ENCODE measurements at places on chromosomes 1 and 21.

DNA sequence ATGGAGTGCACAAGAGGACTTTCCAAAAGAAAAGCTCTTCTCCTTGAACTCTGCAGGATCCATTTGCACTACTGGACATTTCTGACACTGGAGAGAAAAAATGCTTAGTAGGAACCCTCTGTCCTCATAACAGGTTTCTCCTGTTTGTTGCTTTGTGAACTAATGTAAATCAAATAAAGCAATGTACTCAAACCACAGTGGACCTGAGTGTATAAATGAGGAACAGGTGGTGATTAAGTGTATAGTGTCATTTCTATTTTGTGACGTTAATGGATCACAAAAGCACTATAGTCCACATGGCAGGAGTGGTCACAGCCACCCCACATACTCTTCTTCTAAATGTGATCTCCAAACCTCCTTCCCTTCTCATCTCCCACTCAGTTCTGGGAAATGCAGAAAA lies 268.4 kb upstream of the DUSP10 start:
- DNase-seq: no peak

DNA sequence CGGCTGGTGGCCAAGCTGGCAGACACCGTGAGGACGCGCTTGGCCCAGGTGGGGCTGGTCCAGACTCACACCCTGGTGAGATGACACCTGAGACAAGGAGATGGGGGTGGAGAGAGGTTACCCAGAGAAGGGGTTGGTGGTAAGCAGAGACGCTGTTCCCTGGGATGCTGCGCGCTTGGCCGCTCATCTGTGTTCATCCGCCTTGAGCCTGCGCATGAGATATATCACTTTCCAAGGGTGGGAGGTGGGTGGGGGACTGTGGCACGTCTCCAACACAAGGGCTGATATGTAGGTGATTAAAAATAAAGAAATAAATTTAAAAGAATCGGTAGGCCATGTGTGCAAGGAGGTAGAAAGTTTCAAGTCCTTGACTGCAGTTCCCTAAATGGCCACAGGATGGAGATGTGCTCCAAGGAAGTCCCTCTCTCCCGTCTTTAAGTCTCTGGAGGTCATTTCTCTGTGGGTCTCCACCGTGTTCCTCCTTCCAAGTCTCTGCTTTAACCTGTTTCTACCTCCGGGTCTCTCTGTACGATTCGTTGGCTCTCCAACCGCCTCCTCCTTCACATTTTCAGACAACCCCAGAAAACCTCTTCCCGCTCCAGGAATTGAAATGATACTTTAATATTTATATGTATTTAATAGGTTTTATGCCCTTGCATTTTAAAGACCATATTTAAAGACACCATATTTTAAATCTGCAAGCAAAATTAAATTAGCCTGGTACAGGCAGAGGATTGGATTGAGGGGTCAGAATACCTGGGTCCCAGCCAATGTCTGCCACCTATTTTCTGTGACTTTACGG lies 4.5 kb downstream of the TTC24 start:
- peak; percentile 71 for DNase-seq

DNA sequence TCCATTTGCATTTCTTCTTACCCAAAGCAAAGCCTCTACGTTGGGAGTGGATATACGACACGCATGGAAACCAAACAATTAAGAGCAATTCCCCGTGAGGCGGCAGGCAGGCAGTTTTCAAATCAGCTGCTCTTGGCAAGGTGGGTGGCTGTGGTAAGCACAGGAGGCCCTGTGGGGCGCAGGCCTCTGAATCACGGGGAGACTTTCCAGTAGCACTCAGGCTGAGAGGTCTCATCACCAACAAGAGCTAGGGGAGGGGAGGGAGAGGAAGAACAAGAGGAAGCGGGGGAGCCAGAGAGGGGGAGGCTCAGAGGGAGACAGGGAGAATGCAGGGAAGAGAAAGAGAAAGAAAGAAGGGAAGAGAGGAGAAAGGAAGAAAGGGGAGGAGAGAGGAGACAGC lies 56.4 kb downstream of the MT1HL1 start:
- no peak for DNase-seq

- no peak for DNase-seq
These were observed 50.8 kb downstream of the TGFB2 start for GRCh38 chr1:218395916-218396315.

DNA sequence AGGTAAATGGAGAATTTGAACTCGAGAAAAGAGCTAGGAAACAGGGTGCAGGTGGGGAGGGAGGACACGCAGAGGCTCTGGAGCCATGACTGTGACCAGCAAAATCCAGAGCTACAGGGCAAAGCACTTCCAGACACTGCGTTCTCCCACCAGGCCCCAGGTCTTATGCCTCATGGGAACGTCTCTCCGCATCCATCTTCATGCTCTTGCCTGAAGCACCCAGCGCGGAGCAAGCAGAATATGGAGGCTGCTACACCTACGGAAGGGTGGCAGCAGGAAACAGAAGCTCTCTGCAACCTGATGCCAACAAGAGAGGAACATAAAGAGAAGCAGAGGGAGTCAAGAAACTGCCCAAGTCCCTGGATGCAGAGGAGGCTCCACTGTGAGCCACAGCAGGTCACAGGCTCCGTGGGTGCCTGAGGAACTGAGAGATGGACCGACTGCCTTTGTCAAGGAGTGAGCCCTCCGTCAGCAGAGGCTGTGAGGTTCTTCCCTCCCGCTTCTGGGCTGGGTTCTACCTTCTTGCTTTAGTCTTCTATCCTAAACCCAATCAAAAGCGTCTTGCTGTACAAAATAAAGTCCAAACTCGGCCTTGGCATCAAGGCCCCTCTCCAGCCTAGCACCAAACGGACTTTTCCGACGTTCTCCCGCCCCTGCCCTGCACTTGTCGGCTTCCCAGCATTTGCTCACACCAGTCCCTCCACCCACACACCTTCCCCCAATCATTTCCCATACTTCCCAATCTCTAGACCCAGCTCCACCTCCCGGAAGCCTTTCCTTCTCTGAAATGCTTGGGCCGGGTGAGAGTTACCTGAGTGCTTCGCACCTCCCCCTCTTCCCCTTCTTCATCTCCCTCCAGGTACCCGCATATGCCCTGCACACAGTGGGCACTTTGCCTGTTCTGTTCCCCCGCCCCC lies 930 bp downstream of the DHCR24 start:
- no peak for DNase-seq

DNA sequence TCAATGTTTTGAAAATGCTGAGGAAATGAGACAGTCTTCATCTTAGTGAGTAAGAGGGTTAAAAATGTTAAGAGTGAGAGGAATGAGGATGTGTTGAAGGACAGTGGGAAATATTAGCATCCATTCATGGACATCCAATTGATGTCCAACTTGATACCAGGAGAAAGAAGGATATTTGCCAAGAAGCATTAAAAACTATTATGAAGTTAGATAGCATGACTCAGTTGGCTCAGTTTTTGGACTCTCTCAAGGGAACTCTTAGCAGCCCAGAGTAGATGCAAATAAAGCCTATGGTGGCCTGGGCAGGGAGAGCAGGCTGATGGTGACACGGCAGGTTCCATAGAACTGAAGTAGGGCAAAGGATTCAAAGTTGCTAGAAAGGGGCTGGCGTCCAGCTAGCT lies 171.0 kb downstream of the ZZZ3 start:
- DNase-seq: no peak

DNA sequence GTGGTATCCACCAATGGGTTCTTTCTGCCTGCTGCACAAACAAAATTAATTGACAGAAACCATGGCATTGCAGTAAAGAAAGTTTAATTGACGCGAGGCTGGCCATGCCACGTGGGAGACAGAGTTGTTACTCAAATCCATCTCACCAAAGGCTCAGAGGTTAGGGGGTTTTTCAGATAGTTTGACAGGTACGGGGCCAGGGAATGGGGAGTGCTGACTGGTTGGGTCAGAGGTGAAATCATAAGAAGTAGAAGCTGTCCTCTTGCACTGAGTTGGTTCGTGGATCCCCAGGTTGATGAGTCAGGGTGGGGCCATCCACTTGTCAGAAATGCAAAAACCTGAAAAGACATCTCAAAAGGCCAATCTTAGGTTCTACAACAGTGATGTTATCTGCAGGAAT lies 941 bp upstream of the TBCE start:
- no peak for DNase-seq

DNA sequence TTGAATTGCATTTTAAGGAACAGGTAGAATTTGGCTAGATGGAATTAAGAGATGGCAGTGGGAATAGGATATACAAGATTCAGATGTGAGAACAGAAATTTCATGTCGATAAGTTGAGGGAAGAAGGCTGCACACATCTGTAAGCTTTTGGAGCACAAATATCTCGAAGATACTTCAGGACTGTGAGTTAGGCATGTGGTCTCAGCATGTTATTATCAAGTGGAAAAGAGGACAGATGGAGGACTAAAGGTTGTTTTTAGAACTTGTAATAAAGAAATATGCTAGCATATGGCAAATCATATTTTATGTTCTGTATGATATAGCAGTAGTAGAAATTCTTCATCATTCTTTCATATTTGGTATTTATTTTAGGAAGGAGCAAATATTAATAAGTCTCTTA lies 61.5 kb downstream of the KIF1B start:
- no peak for DNase-seq

DNA sequence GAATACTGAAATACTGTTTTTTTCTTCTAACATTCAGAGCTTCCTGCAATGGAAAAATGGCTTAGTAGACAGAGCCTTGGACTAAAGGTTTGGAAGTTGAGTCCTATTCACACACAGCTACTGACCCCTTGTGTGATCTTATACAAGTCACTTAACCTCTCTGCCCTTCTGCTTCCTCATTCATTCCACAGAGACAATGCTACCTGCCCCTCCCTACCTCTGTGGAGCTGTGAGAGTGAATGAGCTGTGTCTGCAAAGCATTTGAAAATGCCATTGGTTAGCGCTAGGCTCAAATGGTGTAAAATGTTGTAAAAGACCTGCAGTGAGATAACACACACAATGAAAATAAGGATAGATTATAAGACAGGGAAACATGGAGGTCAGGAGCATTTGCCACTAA lies 214.4 kb downstream of the BARHL2 start:
- no peak for DNase-seq

DNA sequence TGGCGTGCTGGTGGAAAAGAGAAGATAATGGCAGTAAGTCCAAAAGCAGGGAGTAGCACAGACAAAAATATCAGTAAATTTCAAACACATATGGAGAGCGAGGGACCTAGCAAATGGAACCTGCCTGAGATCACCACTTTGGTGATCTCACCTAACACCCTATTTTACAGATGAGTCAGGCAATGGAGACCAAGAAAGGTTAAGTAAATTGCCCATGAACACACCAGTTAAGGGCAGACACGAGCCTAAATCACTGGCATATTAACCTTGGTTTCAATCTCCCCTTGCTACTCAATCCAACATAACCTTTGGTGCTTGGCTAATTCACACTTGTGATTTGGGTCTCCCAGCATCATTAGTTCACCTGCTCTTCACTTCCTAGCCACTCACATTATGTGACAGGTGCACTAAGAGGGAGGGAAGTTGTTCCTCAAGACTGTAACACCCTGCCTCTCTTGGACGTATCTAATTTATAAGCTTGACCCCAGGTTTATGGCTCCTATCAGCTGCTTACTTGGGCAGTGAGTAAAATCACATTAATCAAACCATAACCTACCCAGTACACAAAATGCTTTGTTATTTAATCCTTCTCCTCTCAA lies 11.5 kb downstream of the ZNF697 start:
- no peak for DNase-seq

DNA sequence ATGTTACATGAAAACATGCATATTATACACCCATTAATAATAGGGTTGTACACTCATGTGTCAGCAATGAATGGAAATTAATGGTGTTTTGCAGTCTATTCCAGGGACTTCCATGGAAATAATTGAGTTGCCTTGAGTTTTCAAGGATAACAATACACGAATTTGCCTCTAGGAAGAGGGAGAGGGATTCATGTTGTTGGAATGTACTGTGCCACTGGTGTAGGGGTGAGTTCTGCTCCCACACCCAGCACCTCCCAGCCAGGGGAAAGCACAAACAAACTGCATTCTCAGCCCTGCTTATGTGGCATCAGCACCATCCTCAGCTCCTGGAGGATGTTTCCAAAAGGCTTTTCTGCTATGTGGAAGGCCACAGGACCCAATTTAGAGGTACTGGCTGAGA lies 57.8 kb downstream of the BCAR3 start:
- DNase-seq: no peak

- no peak for DNase-seq
These were observed 19.2 kb upstream of the ALX3 start for GRCh38 chr1:110089561-110090275.

GRCh38 chr1:211200311-211200710 lies 58.9 kb upstream of the RCOR3 start:
- DNase-seq: no peak

GRCh38 chr1:183180218-183180617 lies 5.8 kb upstream of the LAMC2 start:
- no peak for DNase-seq

DNA sequence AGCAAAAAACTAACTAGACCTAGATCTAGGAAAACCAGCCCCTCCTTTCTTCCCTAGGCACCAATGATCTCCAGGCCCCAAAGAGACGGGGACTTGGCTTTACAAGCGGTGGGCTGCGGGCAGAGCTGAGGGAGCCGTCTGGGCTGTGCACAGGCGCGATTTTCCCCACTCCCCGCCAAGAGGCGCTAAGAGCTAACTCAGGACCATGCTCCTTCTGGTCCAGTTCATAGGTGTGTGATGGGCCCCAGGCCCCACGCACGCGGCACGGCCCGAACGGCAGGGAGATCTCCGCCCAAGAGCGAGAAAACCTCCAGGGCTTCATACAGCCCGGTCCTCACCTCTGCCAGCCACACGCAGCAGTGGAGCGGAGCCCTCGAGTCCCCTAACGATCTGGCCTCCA lies 7.5 kb upstream of the GPR153 start:
- no peak for DNase-seq

DNA sequence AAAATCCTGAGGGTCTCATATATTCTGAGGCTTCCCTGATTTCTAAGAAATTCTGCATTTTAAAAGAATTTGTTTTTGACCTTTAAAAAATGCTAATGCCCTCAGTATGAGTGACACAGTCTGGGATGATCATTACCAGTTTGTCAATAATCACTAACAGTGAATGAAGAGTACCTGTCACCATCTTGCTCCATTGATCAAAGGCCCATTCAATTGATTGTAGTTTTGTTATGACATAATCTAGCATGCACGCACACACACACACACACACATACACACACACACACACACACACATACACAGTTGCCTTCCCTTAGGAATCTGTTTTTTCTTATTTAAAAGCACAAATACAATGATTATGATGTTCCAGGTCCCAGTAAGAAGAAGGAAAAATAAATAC lies 250.4 kb downstream of the NFIA start:
- no peak for DNase-seq

GRCh38 chr1:161071886-161072371 lies 2.2 kb upstream of the ARHGAP30 start:
- DNase-seq: peak; percentile 62

GRCh38 chr1:41498804-41499203 lies 14.3 kb upstream of the EDN2 start:
- no peak for DNase-seq

GRCh38 chr1:38899560-38899959 lies 18.2 kb upstream of the GJA9 start:
- no peak for DNase-seq

GRCh38 chr1:66464351-66464750 lies 69.6 kb upstream of the SGIP1 start:
- DNase-seq: no peak

- DNase-seq: no peak
These were observed 17.4 kb downstream of the BMP8A start for GRCh38 chr1:39508857-39509305.

GRCh38 chr1:50873458-50874187 lies 86.4 kb downstream of the FAF1 start:
- DNase-seq: peak; percentile 84

- DNase-seq: peak; percentile 29
These were observed 868 bp downstream of the C1orf21 start for GRCh38 chr1:184387476-184388318.
